ENCODE measurements at places on chromosomes 7 and 10.

DNA sequence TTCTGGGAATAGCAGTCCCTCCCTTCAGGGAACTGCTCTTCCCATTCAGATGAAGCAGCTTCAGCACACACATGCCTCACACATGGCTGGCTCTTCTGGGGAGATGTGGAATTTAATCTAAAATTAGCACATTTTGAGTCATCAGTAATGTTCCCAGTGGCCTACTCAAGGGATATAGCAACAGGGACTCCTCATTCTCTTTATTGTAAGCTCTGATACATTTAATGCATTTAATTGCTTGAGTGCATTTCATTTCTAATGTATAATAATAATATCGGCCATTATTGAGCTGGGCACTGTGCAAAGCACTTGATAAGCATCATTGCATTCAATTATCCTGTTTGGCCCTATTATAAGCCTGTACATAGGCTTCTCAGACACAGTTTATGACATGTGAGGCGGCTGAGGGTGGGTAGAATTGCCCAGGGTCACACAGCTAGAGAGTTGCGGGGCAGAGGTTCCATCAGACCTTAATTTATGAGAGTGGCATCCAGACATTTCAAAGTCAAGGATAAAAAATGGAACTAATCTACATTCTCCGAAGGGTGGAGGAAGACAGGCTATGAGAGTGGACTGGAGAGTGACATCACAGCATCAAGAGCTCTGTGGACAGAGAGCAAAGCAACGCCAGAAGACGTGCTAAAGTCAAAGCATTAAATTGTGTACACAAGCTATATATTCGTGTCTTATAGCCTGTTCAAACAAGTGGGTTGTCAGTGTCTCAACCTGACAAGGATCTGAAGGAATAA lies 76.8 kb downstream of the LANCL2 start:
- no peak overlapping the region for H3K4me3 ChIP-seq
- peaks cover 31% of the 10 kb centered on the region for H3K4me1 ChIP-seq
- no peaks in the 10 kb centered on the region for H3K27me3 ChIP-seq
- H3K27ac ChIP-seq: no peak overlapping the region

- no peak for DNase-seq
- H3K36me3 ChIP-seq: no peaks in the 10 kb centered on the region
- H3K27me3 ChIP-seq: no peaks in the 10 kb centered on the region
- no peak overlapping the region for H3K27ac ChIP-seq
- H3K4me3 ChIP-seq: no peak overlapping the region
Measured at GRCh38 chr7:42217548-42217947, 19.5 kb downstream of the GLI3 start.

GRCh38 chr10:84900141-84900540 lies 571.8 kb downstream of the CCSER2 start:
- H3K27ac ChIP-seq: no peak overlapping the region
- no peaks in the 10 kb centered on the region for H3K27me3 ChIP-seq
- no peaks in the 10 kb centered on the region for H3K36me3 ChIP-seq
- H3K4me1 ChIP-seq: no peaks in the 10 kb centered on the region

- H3K36me3 ChIP-seq: no peaks in the 10 kb centered on the region
- no peak overlapping the region for H3K27ac ChIP-seq
- DNase-seq: no peak
- no peaks in the 10 kb centered on the region for H3K4me1 ChIP-seq
- no peaks in the 10 kb centered on the region for H3K27me3 ChIP-seq
Measured at GRCh38 chr10:7886056-7886455, 67.8 kb downstream of the TAF3 start.

DNA sequence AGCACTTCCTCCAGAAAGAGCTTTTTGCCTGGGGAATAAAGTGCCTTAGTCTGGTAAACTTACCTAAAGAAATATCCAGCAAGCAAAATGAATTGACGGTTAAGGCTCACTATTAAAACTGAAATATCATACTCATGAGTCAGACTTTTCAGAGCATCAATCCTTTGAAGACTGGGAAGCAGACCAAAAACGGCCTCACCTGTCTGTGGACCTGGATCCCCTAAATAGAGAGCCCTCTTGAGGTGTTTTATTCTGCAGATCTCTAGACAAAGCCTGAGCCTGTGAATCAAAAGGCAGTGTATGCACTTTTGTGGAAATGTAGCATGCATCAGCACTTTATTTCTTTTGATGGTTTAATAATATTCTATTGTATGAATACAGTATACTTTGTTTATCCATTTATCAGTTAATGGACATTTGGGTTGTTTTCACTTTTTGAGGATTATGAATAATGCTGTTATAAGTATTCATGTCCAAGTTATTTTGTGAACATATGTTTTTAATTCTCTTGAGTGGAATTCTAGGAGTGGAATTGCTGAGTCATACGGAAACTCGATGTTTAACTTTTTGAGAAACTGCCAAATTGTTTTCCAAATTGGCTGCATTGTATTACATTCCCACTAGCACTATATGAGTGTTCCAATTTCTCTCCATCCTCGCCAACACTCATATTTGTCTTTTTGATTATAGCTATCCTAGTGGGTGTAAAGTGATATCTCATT lies 449.0 kb upstream of the IGFBP3 start:
- no peak overlapping the region for H3K27ac ChIP-seq
- H3K27me3 ChIP-seq: no peaks in the 10 kb centered on the region
- H3K4me3 ChIP-seq: no peak overlapping the region
- H3K4me1 ChIP-seq: no peaks in the 10 kb centered on the region
- H3K36me3 ChIP-seq: no peaks in the 10 kb centered on the region

GRCh38 chr10:117596706-117597105 lies 54.2 kb downstream of the EMX2 start:
- no peak for DNase-seq
- H3K36me3 ChIP-seq: no peaks in the 10 kb centered on the region
- peaks cover 8% of the 10 kb centered on the region for H3K27me3 ChIP-seq
- H3K4me1 ChIP-seq: no peaks in the 10 kb centered on the region

Data from CD4-positive, alpha-beta T cell (primary cell).